ENCODE measurements at places on chromosomes 5 and 9.

GRCh38 chr5:149360272-149360671 is 2.4 kb downstream of the PCYOX1L start:
- peak; percentile 37 for DNase-seq

GRCh38 chr5:19098434-19098833 is 889.6 kb downstream of the CDH18 start:
- DNase-seq: no peak

DNA sequence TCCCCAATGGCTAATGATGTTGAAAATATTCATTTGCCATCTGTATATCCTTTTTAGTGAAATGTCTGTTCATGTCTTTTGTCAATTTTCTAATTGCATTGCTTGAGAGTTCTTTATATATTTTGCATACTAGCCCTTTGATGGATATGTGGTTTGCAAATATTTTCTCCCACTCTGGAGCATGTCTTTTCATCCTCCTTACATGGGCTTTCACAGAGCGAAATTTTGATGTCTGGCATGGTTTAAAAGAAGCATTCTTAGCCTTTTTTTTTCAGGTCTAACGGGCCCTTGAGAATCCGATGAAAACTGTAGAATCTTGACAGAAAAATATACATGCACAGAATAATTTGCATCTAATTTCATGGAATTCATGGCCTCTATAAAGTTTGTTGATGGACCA is 44.7 kb downstream of the ARHGEF28 start:
- DNase-seq: no peak

GRCh38 chr5:174490728-174491127 is 233.7 kb upstream of the MSX2 start:
- DNase-seq: no peak

DNA sequence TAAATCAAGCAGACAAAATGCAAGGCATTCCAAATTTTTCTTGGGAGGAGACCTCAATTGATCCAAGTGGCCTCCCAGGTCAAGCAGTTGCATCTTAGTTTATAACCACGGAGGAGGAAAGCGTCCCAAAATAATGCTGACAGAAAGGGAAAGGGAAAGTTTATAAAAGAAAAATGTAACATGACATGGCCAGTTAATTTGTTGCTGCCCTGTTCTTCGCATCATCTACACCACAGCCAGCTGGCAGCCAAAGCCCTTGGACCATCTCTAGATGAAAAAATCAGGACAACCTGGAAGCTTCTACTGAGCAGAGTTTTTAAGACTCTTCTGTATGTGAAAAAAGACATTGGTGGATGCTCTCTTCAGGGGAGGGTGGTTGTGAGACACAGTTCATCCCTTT is 128.8 kb upstream of the FBXL7 start:
- no peak for DNase-seq

GRCh38 chr9:72622186-72622585 is 100.8 kb downstream of the TMC1 start:
- no peak for DNase-seq

- peak; percentile 45 for DNase-seq
Observed at GRCh38 chr5:170511551-170512258, 7.9 kb downstream of the KCNIP1 start.

DNA sequence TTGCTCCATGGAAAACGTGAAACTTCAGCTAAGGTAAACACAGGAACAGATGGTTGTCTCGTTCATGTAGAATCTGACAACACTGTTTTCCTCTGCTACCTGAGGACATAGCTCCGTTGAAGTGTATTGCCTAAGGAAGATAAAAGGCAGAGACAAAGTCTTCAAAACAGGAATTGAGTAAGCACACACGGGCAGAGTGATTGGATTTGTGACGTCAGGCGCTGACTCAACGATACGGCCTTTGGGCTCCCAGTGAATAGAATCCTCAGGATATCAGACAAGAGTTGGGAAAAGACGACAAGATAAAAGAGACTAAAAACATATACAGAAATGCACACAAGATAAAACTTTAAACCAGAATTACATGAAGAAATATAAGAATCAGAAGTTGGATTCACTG is 787.1 kb upstream of the CTNND2 start:
- no peak for DNase-seq

DNA sequence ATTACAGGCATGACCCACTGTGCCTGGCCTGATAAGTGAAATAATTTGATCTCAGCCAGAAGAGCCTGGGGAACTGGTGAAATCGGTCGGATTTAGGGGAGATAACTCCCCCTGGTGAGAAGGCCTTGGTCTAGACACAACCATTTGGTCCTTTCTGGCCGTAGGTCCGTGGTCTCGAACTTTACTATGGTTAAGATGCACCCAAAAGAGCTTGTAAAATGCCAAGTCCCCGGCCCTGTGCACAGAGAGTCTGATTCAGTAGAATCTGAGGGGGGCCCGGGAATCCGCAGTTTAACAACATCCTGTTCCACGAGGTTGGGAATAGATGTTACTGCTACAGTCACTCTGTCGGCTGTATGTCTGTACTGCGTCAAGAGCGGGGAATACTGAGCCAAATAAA is 140.7 kb downstream of the C9orf50 start:
- no peak for DNase-seq

DNA sequence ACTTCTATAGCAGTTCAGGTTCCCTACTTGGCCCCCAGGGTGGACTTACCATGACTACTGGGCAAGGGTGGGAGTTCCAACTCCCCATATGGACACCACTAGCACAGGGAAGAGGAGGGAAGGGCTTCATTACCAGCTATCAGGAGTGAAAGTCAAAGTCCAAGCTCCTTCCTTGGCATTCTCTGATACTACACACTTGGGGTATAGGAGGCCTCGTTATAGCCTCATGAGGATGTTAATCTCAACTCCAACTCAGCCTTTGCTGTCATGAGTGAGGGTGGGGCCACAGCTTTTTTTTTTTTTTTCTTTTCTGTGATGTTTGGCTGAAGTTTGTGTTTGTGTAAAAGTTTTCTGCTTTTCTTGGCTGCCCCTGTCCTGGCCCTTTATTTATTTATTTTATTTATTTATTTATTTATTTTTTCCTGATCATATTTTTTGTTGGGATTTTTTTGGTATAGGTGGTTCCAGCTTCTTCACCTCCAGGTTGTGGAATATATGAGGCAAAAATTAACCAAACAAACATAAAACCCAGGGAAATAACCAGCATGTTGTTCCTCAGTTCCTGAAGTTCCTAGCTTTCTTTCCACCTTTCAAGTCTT is 8.7 kb downstream of the GARIN3 start:
- no peak for DNase-seq

GRCh38 chr5:160500786-160501779 is 79.4 kb downstream of the PTTG1 start:
- DNase-seq: peak; percentile 88
